ENCODE measurements at places on chromosomes 5 and 9. TPM values are rescaled to one million over a fixed set of nuclear protein-coding genes. Genes with fewer than 3 reads are reported as not detected.

- H3K27me3 ChIP-seq = no peaks in the 10 kb centered on the region
- no peak overlapping the region for H3K27ac ChIP-seq
- H3K36me3 ChIP-seq = no peaks in the 10 kb centered on the region
- DNase-seq = no peak
- H3K4me1 ChIP-seq = no peaks in the 10 kb centered on the region
Observed at GRCh38 chr5:75277463-75277862, 40.8 kb upstream of the ANKRD31 start.

- no peaks in the 10 kb centered on the region for H3K36me3 ChIP-seq
- H3K27me3 ChIP-seq = no peaks in the 10 kb centered on the region
- no peaks in the 10 kb centered on the region for H3K4me1 ChIP-seq
- H3K27ac ChIP-seq = peak overlapping the region; percentile 85
- no peak for DNase-seq
Observed at GRCh38 chr9:34685591-34685990, 5.5 kb downstream of the CCL19 start.

DNA sequence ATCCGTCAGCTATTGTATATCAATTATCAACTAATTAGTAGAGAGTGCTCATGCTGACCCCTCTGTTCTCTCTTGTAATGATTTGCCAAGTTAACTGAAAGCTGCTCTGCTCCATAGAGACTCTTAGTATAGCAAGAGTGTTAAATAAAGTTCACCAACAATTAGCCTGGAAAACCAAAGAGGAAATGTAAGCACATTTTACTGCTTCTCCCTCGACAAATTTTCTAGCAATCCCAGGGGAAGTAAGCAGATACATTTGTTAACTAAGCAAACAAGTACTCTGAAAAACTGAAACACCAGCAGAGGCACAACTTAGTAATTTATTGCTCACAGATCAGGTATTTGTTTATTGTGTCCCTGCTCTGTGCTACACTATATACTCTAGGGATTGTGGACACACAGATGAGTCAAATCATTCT is 162.2 kb downstream of the GLIS3 start:
- H3K4me3 ChIP-seq = no peak overlapping the region
- no peaks in the 10 kb centered on the region for H3K4me1 ChIP-seq
- no peaks in the 10 kb centered on the region for H3K27me3 ChIP-seq
- no peak overlapping the region for H3K27ac ChIP-seq

- no peak overlapping the region for H3K4me3 ChIP-seq
- DNase-seq = no peak
- peaks cover 3% of the 10 kb centered on the region for H3K4me1 ChIP-seq
- H3K36me3 ChIP-seq = peaks cover 6% of the 10 kb centered on the region
- no peak overlapping the region for H3K27ac ChIP-seq
Observed at GRCh38 chr9:128317629-128318028, 4.6 kb downstream of the TRUB2 start.

GRCh38 chr5:110517396-110517795 is 209.1 kb downstream of the TMEM232 start:
- no peaks in the 10 kb centered on the region for H3K36me3 ChIP-seq
- DNase-seq = no peak
- H3K27me3 ChIP-seq = no peaks in the 10 kb centered on the region
- H3K27ac ChIP-seq = no peak overlapping the region
- no peaks in the 10 kb centered on the region for H3K4me1 ChIP-seq

DNA sequence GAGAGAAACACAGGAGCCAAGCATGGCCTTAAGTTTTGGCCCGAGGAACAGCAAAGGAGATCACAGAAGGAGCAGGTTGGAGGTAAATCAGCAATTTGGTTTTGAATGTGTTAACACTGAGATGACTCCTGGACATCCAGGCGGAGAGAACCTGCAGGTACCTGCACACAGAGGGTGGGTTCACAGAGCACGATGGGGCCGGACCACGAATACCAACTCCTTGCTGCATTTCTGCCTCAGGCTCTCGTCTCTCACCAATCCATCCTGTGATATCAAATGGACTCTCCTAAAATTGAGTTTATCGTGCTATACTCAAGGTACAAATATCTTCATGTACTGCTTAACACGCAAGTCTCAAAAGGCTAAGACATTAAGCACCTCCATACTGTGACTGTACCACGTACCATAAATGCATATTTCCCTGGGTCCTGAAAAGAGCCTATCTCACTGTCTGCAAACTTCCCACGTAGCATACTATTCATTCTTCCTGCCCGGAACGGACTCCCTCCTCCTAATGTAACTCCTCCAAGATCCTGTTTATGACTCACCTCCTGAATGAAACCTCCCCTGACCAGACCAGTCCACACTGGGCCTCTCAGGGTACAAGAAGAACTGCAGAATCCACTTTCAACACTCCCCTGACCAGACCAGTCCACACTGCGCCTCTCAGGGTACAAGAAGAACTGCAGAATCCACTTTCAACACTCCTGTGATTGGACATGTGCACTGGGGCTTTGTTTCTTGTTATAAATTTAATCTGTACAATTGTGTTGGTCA is 380.8 kb upstream of the RFX3 start:
- no peaks in the 10 kb centered on the region for H3K27me3 ChIP-seq
- H3K36me3 ChIP-seq = no peaks in the 10 kb centered on the region
- H3K4me3 ChIP-seq = no peak overlapping the region

GRCh38 chr9:93306579-93307091 is 122.7 kb downstream of the WNK2 start:
- H3K36me3 ChIP-seq = no peaks in the 10 kb centered on the region
- no peaks in the 10 kb centered on the region for H3K4me1 ChIP-seq
- H3K27me3 ChIP-seq = no peaks in the 10 kb centered on the region
- no peak overlapping the region for H3K4me3 ChIP-seq

- DNase-seq = no peak
- H3K36me3 ChIP-seq = no peaks in the 10 kb centered on the region
- no peaks in the 10 kb centered on the region for H3K27me3 ChIP-seq
- H3K4me3 ChIP-seq = no peak overlapping the region
- no peaks in the 10 kb centered on the region for H3K4me1 ChIP-seq
Observed at GRCh38 chr9:130137081-130137640, 35.0 kb upstream of the NCS1 start.

DNA sequence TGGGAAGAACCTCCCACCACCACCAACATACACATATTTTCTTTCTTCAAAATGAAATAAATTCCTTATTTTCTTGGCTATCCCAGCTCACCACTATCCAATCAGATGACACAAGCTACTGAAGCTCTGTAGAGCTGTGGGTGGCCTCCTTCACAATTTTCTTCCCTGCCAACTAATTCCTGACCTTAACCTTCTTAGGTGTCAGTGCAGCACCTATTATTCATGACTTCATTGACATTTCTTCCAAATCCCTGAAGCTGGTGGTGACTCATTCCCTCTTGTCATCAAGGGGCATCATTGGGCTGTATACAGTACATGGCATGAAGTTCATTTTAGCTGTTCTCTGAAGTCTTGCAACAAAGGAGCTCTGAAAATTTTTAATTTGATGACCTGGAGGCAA is 42.0 kb upstream of the ADRA1B start:
- no peak overlapping the region for H3K27ac ChIP-seq
- no peak for DNase-seq
- H3K36me3 ChIP-seq = no peaks in the 10 kb centered on the region
- no peak overlapping the region for H3K4me3 ChIP-seq
- H3K4me1 ChIP-seq = no peaks in the 10 kb centered on the region

- no peaks in the 10 kb centered on the region for H3K27me3 ChIP-seq
- H3K4me3 ChIP-seq = no peak overlapping the region
- H3K36me3 ChIP-seq = no peaks in the 10 kb centered on the region
Observed at GRCh38 chr5:152379331-152379730, 25.7 kb downstream of the NMUR2 start.

GRCh38 chr5:41406936-41407335 is 103.5 kb downstream of the PLCXD3 start:
- DNase-seq = no peak
- H3K4me1 ChIP-seq = no peaks in the 10 kb centered on the region
- H3K36me3 ChIP-seq = no peaks in the 10 kb centered on the region
- H3K4me3 ChIP-seq = no peak overlapping the region
- no peaks in the 10 kb centered on the region for H3K27me3 ChIP-seq
- H3K27ac ChIP-seq = no peak overlapping the region

DNA sequence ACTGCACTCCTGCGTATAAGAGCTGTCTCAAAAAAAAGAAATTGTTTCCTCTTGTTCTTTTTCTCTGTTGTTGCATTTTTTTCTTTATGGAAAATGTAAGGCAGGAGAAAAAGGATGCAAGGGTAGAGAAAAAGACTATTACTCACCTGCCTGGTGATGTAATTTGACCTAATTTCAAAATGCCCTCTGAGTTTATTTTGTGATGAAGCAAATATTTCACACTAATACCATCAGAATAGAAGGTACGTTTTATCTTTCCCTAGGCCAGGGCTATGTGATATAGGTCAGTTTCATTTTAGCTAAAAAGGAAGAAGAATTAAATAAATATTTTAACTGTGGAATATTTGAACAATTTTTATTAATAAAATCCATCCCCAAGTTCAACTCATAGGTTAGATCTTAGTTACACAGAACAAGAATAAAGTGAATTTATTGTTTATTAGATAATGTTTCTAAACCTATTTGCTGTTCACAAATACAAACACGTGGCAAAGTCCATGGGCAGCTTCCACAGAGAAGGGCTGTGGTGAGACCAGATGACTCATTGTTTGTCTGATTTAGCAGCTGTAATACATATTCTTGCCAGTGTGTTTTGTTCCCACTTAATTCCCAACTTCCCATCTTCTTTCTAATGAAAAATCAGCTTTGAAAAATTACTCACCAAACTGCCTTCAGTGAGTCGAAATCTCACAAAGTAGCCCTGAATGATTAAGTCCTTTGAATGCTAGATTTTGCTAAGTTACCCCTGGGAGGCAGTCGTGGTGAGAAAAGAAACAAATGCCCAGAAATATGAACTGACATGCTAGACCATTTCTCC is 52.8 kb upstream of the CCDC112 start:
- no peaks in the 10 kb centered on the region for H3K36me3 ChIP-seq
- peak; percentile 30 for DNase-seq
- no peaks in the 10 kb centered on the region for H3K27me3 ChIP-seq
- H3K27ac ChIP-seq = no peak overlapping the region

- no peaks in the 10 kb centered on the region for H3K36me3 ChIP-seq
- DNase-seq = no peak
- H3K27ac ChIP-seq = no peak overlapping the region
- no peak overlapping the region for H3K4me3 ChIP-seq
- H3K27me3 ChIP-seq = no peaks in the 10 kb centered on the region
- H3K4me1 ChIP-seq = no peaks in the 10 kb centered on the region
Observed at GRCh38 chr9:16341177-16341576, 529.3 kb downstream of the BNC2 start.

DNA sequence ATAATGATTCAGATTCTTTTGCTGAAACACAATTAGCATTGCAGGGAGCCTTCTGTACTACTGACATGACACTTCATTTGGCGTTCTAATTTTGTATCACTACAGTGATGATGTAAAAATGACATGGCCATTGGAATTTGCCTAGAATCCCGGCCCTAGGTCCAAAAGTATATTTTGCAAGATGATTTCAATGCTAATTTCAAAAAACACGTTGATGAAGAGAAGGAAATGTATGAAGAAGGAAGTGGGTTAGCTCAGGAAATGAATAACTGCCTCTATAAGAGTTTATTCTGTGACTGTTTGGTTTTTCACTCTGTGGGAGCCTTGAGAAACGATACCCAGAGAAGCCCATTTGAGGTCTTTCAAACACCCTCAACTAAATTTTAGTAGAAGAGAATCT is 59.3 kb downstream of the OSTF1 start:
- H3K36me3 ChIP-seq = no peaks in the 10 kb centered on the region
- no peak for DNase-seq
- no peak overlapping the region for H3K4me3 ChIP-seq
- no peak overlapping the region for H3K27ac ChIP-seq
- H3K27me3 ChIP-seq = no peaks in the 10 kb centered on the region
- no peaks in the 10 kb centered on the region for H3K4me1 ChIP-seq

DNA sequence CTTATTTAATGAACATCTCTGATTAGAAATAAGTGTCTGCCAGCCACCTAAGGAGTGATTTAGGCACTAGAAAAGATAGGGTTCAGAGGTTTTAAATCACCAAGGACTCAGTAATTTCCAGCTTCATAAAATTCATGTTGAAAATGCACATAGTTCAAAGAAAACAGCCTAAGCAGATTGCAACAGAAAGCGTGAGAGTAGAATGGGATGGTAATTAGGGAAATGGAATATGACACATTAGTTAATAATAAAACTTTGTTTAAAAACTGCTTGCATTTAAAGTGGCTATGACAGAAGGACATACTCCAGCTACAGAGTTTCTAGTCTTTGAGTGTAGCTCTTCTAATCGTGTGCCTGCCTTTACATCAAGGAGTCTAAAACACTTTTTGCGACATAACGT is 490.8 kb downstream of the TLE4 start:
- no peak for DNase-seq
- no peaks in the 10 kb centered on the region for H3K36me3 ChIP-seq
- H3K4me1 ChIP-seq = no peaks in the 10 kb centered on the region

DNA sequence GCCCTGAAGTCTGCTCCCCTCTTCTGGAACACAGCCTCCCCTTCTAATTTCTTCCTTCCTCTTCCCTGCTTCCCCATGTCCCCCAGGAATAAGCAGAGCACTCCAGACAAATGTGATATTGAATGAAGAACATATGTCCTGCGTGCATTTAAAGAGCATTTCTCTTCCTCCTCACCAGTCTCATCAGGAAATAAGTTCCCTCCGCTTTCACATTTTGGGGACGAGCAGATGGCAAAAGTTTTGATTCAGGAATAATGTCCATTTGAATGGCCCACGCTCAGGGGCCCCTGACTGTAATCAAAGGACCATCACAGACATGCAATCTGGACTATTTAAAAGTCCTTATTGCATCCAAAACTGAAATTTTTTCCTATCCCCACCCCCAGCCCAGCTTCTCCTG is 316.1 kb downstream of the CDK5RAP2 start:
- H3K4me3 ChIP-seq = no peak overlapping the region
- H3K4me1 ChIP-seq = no peaks in the 10 kb centered on the region
- no peak for DNase-seq
- no peaks in the 10 kb centered on the region for H3K27me3 ChIP-seq
- no peak overlapping the region for H3K27ac ChIP-seq
- no peaks in the 10 kb centered on the region for H3K36me3 ChIP-seq

SPINK7 gene
- not detected for total RNA-seq

SPACA9 gene
- 2.9 TPM for total RNA-seq

LRRC26 gene
- not detected for total RNA-seq

FOXD4L3 gene
- not detected for total RNA-seq

BTNL9 gene
- total RNA-seq = 27.2 TPM

NTMT1 gene
- total RNA-seq = 17.8 TPM

DRD1 gene
- not detected for total RNA-seq

ANKRD20A1 gene
- total RNA-seq = 0.16 TPM

LCN9 gene
- total RNA-seq = not detected

Data from breast epithelium (tissue), 4 donors.